ENCODE measurements at places on chromosomes 12 and 14.

GRCh38 chr12:56931474-56931978, 2.7 kb downstream of the SDR9C7 start:
- DNase-seq: no peak

GRCh38 chr12:123580772-123581171, 3.6 kb upstream of the TMED2 start:
- no peak for DNase-seq

- no peak for DNase-seq
These were observed 12.0 kb upstream of the SERPINA3 start for GRCh38 chr14:94600148-94600545.

GRCh38 chr12:94649349-94650142, 811 bp downstream of the TMCC3 start:
- DNase-seq: no peak

DNA sequence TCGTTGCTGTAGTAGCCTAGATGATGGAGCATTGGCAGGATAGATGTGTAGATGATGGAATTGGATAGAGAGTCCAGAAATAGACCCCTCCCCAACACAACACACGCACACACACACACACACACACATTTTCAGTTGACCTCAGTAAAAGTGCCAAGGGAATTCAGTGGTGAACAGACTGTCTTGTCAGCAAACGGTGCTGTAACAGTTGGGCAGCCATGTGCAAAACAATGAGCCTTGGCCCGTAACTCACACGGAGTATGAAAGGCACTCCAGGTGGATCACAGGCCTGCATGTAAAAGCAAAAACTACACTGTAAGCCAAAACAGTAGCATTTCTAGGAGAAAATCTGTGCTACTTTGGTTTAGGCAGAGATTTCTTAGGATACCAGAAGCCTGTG, 87.8 kb downstream of the DDX51 start:
- DNase-seq: no peak

- no peak for DNase-seq
These were observed 17.4 kb downstream of the IGF1 start for GRCh38 chr12:102462795-102463465.

GRCh38 chr12:92244036-92244435, 98.4 kb upstream of the BTG1 start:
- no peak for DNase-seq

GRCh38 chr14:74636424-74637177, 24.6 kb upstream of the LTBP2 start:
- DNase-seq: no peak

DNA sequence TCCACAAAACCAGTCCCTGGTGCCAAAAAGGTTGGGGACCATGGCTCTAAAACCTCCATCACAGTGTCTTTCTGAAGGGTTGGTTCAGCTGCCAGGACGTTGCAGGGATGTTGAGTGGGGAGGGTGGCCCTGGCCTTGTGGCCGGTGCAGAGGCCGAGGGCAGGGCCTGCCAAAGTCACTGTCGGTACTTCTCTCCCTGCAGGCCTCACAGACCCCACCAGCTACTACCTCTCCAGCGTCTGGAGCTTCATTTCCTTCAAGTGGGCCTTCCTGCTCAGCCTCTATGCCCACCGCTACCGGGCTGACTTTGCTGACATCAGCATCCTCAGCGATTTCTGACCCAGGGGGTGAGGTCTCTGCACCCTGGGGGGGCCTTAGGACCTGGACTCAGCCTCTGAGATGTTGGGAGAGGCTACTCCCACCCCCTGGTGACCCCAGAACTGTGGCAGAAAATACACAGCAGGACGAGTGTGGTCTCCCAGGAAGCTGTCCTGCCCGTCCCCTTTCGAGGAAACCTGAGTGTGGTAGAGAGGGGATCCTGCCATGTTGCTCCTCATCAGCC, 7.0 kb downstream of the SLC48A1 start:
- DNase-seq: no peak

GRCh38 chr12:25590011-25590721, 37.1 kb upstream of the LMNTD1 start:
- no peak for DNase-seq

- no peak for DNase-seq
These were observed at the start of gene ART4 for GRCh38 chr12:14843425-14843887. Gene ART4 (minus strand): TSS chr12:14843526. CDS start chr12:14843113, 413 bp downstream.

- DNase-seq: no peak
These were observed 7.9 kb downstream of the NRIP2 start for GRCh38 chr12:2826721-2827515.

- no peak for DNase-seq
These were observed 72.9 kb downstream of the TESC start for GRCh38 chr12:117026343-117026742.

DNA sequence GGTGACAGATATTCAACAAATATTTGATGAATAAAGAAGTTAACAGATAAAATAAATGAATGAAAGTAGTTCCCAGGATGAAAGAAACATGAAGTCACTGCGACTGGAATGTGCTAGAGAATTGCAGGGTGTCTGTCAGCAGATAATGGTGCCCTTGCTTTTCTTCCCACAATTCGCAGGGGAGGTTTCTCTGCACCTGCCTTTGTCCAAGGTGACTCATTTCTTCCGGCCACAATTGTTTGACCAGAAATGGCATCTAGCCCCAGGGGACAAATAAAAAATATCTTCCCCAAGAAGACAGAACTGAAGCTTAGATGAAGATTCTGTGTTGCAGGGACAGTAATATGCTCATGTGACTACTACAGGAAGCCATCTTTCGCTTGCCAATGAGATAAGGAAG, 316.1 kb upstream of the TBX3 start:
- DNase-seq: no peak

GRCh38 chr12:27244689-27245488, 803 bp downstream of the STK38L start:
- DNase-seq: no peak

GRCh38 chr14:59754256-59754655, 116.3 kb downstream of the RTN1 start:
- DNase-seq: no peak

GRCh38 chr14:97581016-97581415, 783.8 kb downstream of the VRK1 start:
- no peak for DNase-seq

GRCh38 chr12:48424644-48425043, 47.7 kb upstream of the ANP32D start:
- DNase-seq: no peak

DNA sequence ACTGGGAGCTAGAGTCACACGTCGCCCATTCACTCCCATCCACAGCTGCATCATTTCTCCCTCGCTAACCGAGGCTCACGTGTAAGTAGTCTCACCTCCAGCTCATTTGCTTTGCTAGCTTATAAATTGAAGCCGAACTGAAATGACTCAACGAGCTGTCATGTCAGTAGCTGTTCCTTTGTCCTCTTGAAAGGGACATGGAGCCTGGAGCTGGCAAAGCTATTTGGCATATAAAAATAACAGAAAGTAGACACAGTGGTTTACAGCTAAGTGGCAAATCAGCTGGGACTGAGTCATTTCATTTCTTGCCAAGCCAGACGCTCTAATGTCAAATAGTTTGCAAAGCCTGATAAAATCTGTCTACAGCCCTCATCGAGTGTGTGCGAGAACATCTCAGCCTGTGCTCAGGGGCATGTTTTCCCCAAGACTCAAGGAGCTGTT, 114.4 kb upstream of the TMEM233 start:
- DNase-seq: no peak

- no peak for DNase-seq
These were observed 142.7 kb downstream of the BCL11B start for GRCh38 chr14:99129211-99129696.

DNA sequence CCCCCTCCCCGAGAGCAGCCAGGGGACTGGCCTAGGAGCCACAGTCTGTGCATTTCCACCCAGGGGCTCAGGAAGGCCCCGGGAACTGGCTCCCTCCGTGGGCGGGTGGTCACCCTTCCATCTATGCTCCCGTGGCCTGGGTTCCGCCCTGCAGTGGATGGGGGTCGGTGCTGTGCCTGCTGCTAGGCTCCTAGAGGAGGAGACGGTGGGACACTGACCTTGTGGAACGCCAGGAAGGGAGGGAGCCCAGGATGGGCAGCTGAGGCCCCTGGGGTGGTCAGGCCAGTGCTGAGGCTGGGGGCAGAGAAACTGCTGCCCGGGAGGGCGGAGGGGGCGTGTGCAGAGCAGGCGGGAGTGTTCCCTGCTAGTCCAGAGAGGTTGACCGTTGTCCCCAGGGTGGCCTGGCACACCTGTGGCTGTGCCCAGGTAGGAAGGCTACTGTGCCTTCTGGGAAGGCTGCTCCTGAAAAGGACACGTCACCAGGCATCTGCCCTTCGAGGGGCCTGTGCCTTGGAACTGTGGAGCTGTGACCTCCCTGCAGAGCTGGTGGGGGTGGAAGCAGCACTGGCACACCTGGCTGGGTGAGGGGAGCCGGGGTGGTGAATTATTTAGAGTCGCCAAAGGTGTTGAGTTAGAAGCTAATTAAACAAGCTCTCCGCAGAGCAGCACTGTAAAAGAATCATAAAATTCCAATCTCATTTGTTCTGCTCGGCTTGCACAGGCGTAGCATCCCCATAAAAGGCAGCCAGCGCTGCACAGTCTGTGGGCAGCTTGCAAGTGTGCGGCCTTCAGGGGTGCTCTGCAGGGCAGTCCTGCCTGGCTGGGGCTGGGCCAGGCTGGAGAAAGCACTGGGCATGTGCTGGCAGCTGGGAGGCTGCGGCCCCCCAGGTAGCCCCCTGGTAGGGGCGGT, 145.1 kb downstream of the KIF26A start:
- no peak for DNase-seq

DNA sequence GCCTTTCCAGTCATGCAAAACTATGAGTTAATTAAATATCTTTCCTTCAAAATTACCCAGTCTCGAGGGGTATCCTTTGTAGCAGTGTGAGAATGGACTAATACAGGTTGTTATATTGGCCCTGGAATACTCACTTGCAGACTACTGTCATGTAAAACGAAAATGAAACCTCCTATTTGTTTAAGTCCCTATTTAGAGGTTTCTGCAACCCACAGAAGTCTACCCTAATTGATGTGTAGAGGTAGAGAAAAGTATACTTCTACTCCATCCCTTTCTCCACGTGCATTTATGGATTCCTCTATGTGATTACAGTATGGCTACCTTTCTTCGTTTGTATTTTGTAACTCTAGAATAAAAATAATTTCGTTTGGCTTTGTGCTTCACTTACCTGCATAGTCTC, 371.1 kb downstream of the FSCB start:
- no peak for DNase-seq

- no peak for DNase-seq
These were observed 448.2 kb downstream of the NRXN3 start for GRCh38 chr14:78618368-78618767.

- no peak for DNase-seq
These were observed 79.5 kb downstream of the FAR2 start for GRCh38 chr12:29228474-29229157.

GRCh38 chr12:75269209-75269608, 59.6 kb upstream of the KCNC2 start:
- no peak for DNase-seq

DNA sequence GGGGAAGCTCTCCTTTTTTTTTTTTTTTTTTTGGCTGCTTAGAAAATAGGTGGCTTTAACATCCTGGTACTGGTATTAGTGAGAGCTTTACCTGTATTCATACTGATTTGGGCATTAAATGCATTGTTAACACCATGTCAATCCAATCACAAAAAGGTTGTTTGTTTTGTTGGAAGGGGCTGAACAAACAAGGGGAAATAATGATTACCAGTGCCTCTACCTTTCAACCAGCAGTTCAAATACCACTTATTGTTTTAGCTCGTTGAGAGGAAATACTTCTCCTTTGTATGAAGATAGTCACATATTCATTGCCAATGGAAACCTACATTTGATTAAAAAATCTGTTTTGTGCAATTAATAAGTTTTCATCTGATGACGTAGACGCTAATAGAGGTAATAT, 72.9 kb downstream of the MIPOL1 start:
- no peak for DNase-seq

- DNase-seq: no peak
These were observed 19.5 kb downstream of the ANO6 start for GRCh38 chr12:45235087-45236025.

All from stimulated activated CD8-positive, alpha-beta memory T cell treated with anti-CD3 and anti-CD28 coated beads, Interleukin-4, amount 100 ng/mL, for 1 hour (primary cell).